NCI-H526 (cell line): ENCODE measurements at places on chromosomes 4 and X.

DNA sequence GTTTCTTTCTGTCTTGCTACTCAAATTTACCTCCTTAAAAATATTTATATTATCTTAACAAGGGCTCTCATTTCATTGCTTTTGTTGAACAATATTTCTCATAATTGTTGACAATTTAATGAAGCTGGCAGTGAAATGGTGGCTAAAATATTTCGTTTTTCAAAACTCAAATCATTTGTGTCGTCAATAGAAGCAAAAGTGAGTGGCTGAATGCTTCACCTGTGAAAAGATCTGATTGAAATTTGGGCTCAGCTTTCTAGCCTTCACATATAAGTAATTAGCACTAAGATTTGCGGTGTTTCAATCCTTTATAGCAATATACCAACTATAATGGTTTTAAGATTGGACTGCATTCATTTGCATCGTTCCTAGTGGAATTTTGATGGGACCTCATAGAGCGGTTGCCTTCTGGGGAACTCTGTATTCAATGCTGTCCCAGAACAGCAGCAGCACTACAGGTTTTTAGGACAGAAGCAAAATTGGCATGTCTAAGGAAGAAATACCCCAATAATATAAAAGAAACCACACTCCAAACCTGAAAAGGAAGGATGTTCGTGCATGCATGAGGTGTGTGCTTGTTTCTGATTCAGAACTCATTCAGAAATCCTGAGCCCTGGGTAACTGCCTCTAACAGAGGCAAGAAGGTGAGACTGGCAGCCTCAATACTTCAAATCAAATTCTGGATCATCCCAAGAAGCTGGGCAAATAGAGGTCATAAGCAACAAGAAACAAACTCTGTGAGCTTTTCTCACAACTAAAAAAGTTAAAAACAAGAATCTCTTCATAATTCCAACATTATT is 2.5 kb downstream of the CXCL1 start:
- DNase-seq = no peak

DNA sequence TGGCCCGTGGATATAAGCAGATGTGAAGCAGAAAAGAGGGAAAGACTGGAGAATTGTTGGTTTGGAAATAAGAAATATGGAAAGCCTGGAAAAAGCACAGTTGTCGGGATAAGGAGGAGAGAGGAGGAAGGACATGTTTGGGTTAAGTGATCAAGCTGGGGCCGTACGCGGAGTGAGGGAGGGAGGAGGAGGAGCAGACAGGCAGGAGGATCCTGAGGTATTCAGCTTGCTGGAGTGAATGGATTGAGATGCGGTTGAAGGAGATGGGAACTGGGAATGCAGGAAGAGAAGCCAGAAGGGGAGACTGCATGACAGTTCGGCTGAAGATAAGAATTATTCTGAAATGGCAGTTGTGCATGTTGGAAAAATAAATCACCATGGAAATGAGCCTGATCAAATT is 21.2 kb downstream of the ZFP42 start:
- peak; percentile 60 for DNase-seq

DNA sequence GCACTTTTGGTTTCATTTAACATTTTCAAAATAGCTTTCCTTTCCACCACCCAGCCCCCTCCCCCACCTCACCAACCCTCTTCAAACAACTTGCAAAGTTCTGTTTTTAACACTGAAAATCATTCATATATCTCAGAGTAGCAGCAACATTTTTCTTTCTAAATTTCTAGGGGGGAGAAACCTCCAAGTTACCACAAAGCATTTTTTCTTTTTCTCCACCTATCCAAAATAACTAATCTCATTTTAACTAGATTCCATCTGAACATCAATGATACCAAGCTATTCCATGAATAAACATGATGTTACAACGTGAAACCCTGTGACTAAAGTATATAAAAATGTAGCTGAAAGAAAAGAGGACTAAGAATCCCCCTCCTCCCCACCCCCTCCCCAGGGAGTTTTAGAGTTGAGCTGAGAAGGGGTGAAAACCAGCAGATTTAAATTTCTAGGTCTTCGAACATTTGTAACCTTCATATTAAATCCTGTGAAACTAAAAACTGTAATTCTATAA is 5.2 kb downstream of the LDB2 start:
- DNase-seq = no peak

DNA sequence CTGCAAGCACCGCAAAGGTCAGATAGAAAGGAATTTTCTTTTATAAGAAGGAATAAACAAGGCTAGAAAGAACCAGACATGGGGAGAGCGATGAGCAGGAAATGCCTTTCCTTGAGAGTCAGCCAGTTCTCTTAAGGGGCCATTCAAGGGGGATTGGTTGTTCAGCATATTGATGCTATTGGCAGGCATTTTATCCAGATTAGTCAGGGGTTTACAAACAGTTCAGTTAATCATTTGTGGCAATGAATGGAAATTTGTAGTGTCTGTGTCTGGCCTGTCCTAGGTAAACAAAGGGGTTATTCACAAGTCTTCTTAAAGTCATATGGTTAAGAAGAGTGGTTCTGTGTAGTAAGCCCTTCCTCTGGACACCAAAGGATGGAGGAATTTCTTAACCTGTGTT is 184.7 kb upstream of the FRMPD4 start:
- no peak for DNase-seq

- no peak for DNase-seq
Observed at GRCh38 chrX:22313766-22314165, 41.1 kb downstream of the CBLL2 start.
